Pulmonary artery endothelial cell (primary cell): ENCODE measurements at places on chromosomes 5 and 9. TPM values are rescaled to one million over a fixed set of nuclear protein-coding genes. Genes with fewer than 3 reads are reported as not detected.

The FOXD4L6 gene
- 0.07 TPM in 1 of 2 replicates, not detected in the other for total RNA-seq

The PRUNE2 gene
- 8.4 and 21.2 TPM in 2 replicates for total RNA-seq

The SQSTM1 gene
- total RNA-seq: 447 and 758 TPM in 2 replicates

The N4BP3 gene
- 11.0 and 16.6 TPM in 2 replicates for total RNA-seq

The CDH12 gene
- total RNA-seq: not detected in 2 replicates

The ABCA1 gene
- total RNA-seq: 5.9 and 7.2 TPM in 2 replicates

The C6 gene
- total RNA-seq: 0.04 TPM in 1 of 2 replicates, not detected in the other

The CDH9 gene
- total RNA-seq: not detected in 2 replicates

The CER1 gene
- total RNA-seq: not detected in 2 replicates

The ROPN1L gene
- total RNA-seq: 0.42 and 0.59 TPM in 2 replicates

The LRRC14B gene
- not detected in 2 replicates for total RNA-seq

The KIF4B gene
- total RNA-seq: 0.13 and 0.21 TPM in 2 replicates

The C8G gene
- 0.67 TPM in 1 of 2 replicates, not detected in the other for total RNA-seq

The GMCL2 gene
- total RNA-seq: not detected in 2 replicates
